Sigmoid colon (tissue), 7 donors: ENCODE measurements at places on chromosomes 6 and 20. TPM values are rescaled to one million over a fixed set of nuclear protein-coding genes. Genes with fewer than 3 reads are reported as not detected.

GRCh38 chr6:150770637-150771036 is 94.9 kb upstream of the MTHFD1L start:
- DNase-seq: no peak

DNA sequence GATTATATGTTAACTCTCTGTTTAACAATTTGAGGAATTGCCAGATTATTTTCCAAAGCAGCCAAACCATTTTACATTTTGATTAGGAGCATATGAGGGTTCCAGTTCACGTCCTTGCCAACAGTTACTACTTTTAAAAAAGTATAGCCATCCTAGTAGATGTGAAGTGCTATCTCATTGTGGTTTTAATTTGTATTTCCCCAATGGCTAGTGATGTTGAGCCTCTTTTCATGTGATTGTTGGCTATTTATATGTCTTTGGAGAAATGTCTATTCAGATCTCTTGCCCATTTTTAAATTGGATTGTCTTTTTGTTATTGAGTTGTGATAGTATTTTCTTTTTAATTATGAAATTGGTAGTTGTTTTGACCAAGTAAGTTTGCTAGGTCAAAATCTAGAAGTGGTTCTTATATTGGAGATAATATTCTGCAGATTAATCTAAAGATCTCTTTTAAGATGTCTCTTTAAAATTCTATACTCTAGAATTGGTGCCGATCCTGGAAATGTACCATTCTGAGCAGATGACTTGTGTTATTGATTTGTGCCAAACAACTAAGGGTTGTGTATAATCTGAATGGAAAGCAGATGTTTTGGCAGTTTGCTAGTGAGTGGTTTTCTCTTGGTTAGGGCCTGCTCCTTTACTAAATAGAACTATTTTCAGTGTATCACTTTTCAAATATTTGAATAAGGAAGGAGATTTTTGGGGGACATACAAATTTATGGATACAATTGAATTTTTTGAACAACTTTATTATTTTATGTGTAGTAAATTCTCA is 99.5 kb downstream of the CDKAL1 start:
- no peak for DNase-seq

- no peak for DNase-seq
Observed at GRCh38 chr6:56501993-56502392, 140.7 kb downstream of the DST start.

Gene PTCHD4
- 0.14 TPM for total RNA-seq

Gene DLK2
- total RNA-seq: not detected

Gene FRK
- 0.16 TPM for total RNA-seq
